Foreskin fibroblast (primary cell): ENCODE measurements at places on chromosomes 7 and 10.

DNA sequence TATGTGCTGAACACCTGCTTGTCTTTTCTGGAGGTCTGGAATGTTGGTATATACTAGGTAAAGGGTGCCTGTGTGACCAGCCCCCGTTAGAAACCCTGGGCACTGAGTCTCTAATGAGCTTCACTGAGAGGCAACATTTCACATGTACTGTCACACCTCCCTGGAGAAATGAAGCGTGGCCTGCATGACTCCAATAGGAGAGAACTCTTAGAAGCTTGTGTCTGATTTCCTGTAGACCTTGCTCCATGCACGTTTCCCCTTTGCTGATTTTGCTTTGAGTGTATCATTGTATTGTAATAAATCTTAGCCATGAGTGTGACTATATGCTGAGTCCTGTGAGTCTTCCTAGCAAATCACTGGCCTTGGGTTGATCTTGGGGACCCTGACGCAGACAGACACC is 82.8 kb downstream of the PPP1R3C start:
- DNase-seq, result no peak

DNA sequence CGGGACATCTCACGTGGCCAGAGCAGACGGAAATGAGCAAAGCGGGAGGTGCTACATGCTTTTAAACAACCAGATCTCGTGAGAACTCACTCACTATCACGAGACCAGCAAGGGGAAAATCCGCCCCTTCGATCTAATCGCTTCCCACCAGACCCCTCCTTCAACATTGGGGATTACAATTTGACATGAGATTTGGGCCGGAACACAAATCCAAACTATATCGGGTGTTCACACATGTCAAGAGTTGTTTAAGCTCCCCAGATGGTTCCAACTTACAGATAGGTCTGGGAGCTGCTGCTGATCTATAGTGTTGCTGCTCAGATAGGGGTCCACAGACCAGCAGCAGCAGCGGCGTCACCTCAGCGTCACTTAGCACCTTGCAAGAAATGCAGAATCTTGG is 194.9 kb downstream of the GPAM start:
- DNase-seq, result no peak

GRCh38 chr10:110548002-110548401 is 19.5 kb upstream of the SMC3 start:
- DNase-seq, result no peak

DNA sequence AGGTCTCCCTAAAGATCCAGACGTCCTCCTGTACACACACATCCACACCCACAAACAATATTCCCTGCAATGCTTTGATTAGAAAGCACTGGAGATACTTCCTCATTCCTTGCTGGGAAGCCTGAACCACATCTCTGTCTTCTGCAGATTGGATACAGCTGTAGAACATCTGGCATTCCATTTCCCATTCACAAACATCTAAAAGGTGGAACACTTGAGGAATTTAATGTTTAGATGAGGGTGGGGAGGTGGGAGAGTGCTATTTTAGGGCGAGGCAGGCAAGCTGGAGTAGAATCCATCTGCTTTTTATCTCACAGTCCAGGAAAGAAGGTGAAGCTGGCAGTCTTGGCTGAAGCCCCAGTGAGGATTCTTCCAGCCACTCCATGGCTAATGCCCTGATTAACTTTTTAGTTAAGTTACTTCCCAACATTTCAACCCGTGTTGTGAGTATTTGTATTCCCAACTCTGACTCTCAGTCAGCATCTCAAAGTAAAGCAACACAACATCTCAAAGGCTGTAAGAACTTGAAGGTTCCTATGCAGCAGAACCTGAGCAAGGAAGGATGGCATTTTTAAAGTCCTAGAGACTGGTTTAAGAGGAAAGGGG is 46.1 kb downstream of the CYTH3 start:
- DNase-seq, result peak; percentile 71

DNA sequence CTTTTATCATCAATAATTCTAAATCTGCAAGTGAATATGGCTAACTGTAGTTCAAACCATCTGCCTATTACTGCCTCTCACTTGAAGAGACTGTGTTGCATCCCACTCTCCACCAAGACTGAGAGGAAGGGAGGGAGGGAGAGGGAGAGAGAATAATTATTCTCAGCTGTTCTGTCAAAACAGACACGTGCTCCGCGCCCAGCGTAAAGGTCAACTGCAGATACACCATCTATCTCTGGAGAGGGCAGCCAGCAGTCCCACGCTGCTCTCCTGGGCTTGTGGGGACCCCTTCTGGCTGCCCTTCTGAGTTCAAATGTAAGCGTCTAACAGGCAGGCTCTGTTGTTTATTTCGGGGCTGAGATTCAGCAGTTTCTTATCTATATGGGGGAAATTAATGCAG is 625.5 kb upstream of the GALNT17 start:
- DNase-seq, result no peak

- no peak for DNase-seq
These were observed 59.2 kb downstream of the INPP5A start for GRCh38 chr10:132596742-132597279.

DNA sequence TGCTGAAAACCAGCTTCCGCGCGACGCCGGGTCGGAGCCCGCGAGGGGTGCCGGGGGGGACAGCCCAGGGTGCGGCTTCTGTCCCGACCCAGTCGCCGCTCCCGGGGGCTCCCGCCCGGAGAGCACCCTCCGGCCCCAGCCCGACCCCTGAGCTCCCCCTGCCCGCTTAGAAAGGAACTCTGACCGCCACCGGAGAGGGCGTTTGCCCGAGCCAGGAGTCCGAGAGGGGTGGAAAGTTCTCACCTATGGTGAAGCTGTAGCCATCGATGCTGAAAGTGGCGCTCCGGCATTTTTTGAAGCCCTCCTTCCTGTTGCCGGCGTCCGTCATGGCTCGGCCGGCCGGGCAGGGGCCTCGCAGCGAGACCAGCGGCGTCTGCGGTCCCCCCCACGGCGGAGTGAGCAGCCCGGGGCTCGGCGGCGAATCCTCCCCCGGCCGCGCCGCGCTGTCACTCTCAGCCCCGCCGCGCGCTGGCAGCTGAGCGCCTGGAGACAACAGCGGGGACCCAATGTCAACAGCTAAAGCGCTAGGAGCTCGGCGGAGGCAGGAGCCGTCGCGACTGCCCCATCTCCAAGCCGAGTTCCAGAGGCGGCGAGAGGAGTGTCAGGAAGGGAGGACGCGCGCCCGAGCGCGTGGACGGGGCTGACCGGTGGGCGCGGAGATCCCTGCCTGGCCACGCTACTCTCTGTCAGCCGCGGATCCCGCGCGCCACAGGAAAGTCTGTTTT is 191.6 kb downstream of the LSM5 start:
- DNase-seq, result no peak

- DNase-seq, result no peak
These were observed 65.4 kb upstream of the LRRTM3 start for GRCh38 chr10:66860376-66860945.

DNA sequence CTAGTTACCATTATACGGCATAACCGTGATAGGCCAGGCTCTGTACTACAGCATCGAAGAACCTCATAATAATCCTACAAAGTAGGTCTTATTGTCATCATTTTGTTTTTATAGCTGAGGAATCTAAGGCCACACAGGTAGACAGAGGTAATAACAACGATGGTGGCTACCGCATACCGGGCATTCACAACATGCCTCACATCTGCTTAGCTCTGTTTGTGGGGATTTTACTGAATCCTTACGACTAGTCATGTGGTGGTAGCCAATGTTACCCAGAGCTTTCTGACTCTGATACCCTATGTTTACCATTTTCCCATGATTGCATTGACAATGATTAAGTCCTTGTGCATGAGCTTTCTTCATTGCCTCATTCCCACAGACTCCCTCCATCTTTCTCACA is 269.4 kb downstream of the TCF7L2 start:
- no peak for DNase-seq

DNA sequence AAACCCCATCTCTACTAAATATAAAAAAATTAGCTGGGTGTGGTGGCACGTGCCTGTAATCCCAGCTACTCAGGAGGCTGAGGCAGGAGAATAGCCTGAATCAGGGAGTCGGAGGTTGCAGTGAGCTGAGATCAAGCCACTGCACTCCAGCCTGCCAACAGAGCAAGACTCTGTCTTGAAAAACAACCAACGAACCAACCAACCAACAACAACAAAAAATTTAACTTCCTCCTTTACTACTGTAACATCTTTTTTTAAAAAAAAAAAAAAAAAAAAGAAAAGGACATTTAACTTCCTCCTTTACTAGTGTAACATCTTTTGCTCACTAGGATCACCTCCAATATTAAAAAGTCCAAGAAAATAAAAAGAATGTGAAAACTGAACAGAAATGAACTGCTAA is 92.3 kb upstream of the TMEM168 start:
- no peak for DNase-seq

- DNase-seq, result no peak
These were observed 103.7 kb downstream of the DNAJB6 start for GRCh38 chr7:157440346-157441022.

- DNase-seq, result no peak
These were observed 7.3 kb downstream of the PGAM2 start for GRCh38 chr7:44057849-44058758.

DNA sequence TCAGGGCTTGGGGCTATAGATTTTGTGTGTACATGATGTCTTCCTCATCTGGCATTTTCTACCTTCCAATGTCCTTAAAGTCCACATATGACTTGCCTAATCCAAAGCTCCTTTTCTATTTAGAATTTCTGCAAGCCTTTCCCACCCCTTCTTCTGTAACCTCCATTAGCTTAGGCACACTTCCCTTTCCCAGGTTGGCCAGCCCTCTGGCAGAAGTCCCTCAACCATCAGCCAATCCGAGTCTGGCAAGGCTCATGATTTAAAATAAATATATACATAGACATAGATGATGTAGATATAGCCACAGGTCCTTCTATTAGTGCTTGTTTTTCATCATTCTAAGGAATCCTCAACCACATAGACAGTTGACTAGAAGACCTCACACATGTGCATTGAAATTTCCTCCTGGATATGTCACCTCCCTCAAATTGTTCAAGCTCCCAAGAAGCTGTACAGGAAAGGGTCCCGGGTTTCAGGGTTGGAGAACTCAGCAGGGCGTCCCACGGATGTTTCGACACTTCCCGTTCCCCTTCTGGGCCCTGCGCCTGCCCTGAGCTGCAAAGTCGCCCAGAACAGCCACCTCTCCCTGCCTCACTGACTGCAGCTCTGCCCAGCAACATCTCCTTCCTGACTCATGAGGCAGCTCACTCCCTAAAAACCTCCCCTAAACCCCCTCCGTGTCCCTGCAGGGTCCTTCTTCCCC is 20.4 kb upstream of the PIK3AP1 start:
- no peak for DNase-seq

- no peak for DNase-seq
These were observed 93.5 kb downstream of the AKAP9 start for GRCh38 chr7:92034116-92034515.

DNA sequence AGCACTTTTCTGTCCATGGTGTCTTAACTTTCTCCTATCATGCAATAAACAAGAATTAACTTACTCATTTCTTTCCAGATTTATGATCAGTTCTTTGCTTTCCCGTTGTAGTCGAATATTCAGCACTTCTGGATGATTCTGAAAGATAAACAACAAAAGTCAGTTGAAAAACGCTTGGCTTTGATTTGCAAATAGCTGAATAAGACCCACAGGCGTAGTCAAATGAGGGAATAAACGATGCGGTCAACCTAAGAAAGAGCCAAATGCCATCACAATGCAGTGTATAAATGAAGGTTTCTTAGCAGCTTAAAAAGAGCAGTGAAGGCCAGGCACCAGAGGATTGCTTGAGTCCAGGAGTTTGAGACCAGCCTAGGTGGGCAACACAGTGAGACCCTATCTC is 109.4 kb downstream of the ADAM12 start:
- no peak for DNase-seq

DNA sequence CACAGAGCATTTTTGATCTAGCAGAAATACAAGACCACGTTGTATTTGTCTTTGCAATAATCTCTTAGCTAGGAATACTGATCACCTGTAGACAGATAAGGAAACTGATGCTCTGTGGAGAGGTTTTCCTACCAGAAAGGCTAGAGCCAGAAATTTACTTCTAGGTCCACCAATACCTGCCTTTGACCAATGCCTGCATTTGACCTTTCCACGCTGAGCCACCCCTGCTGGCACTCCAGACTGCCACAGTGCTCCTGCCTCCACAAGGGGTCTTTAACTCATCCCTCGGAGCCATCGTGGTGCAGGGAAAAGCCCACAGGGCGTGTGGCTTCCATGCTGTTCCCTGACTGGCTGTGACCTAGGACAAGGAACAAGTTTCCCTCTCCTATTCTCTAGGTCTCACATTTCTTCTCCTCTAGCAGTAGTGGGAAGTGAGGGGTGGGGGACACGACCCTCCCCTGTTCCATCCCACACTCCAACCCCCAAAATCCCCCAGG is 1.5 kb upstream of the ELN start:
- no peak for DNase-seq
